Stimulated activated CD4-positive, alpha-beta T cell treated with anti-CD3 and anti-CD28 coated beads, Interleukin-2, amount 100 ng/mL, for 24 hours (primary cell): ENCODE measurements at places on chromosomes 6 and 20.
A peak's percentile ranks its signal among the peaks of the same experiment; 100 is the strongest.

GRCh38 chr20:19786311-19786710, 28.3 kb downstream of the RIN2 start:
- no peak for DNase-seq

DNA sequence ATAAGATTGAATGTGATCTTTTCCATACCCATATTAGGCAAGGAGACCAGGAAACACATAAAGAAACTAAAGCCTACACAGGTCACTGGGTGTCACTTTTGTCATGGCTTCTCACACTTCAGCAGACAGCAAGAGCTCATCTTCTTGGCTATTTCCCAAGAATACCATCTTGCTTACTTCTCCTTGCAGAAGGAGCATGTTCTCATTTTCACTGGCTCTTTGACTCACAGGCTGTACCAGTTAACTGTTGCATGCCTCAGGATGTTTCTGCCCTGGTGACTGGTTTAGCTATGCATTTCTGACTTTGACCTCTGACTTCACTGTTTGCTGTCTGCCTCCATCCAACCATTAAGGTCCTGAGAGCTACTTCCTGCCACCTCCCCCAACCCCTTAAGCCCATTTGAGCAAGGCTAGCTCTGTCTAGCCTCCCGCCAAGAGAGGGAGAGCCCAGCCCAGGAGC, 40.3 kb upstream of the OGFRL1 start:
- no peak for DNase-seq

DNA sequence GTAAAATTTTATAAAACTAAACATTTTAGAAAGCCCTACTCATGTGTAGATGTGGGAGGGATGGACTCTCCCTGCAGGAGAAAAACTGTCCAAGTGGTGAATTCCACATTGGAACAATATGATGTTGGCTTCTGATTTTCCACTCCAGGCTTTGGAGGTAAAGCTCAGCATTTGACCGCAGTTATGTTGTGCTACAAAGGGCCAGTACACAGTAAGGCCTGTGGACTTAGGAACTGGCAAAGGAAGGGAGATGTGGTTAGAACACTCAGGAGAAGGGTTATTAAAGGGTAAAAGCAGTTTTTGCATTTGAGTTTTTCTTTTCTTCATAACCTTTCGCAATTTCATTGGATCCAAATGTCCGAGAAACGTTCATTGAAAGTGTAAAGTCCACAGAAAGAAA, 150.3 kb upstream of the SASH1 start:
- no peak for DNase-seq

DNA sequence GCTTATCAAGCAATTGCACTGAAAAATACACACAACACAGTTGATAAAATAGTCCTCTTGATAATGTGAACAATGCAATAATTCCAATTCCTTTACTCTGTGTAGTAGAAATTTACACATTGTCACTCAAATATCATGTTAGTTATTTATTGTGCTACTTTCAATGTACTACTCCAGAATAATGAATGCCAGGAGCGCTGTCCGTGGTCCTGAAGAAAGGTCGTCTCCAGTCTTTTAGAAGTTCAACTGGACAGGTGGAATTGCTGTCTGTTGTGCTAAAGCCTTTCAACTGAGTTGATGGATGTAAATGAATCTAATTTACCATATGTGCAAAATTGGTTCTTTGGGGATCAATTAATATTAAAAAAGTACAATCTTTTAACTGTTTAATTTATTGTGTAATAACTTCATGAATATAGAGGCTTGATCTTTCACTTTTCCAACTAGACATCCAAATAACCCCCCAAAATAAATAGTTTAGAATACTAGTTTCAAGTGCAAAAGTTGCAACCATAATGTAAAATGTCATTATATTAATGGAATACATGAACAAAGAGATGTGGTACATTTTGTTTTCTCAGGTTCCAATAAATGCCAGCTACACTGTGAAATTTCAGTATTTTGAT, 3.2 kb downstream of the GRIK2 start:
- DNase-seq: peak; percentile 31

DNA sequence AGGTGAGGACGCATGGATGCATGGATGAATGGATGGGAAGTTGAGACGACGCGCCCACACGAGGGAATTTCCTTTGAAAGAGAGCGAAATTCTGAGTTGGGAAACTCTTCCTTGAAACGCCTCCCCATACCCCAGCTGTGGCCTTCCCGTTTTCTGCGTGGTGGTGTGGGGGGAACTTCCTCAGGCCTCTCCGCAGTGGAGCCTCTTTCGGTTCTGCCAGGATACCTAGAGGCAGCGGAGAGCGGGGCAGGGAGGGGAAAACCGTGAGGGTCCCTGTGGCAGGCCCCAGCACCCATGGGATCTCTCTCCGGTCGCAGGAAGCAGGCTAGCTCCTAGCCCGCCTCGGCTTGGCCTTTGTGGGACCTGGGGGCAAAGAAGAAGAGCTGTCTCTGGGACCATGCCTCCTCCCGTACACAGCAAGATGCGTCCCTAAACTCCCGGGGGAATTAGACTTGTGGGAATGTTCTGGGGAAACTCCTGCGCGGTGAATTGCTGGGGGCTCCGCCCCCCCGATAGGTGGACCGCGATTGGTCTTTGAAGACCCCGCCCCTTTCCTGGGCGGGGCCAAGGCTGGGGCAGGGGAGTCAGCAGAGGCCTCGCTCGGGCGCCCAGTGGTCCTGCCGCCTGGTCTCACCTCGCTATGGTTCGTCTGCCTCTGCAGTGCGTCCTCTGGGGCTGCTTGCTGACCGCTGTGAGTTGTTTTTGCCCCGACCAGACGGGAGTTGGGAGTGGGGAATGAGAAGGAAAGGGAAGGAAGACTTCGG, at the start of gene CD40:
CD40 (plus strand) TSS at position 611 of the 764 bp plus-strand sequence; CDS start at position 641, 30 bp downstream.
- DNase-seq: peak; percentile 74

GRCh38 chr6:159976686-159977254, 7.9 kb downstream of the IGF2R start:
- no peak for DNase-seq

GRCh38 chr6:169809386-169809785, 58.0 kb downstream of the ERMARD start:
- DNase-seq: no peak

GRCh38 chr20:11452326-11452725, 465.4 kb upstream of the BTBD3 start:
- no peak for DNase-seq

GRCh38 chr6:67252663-67253062, 1382.4 kb upstream of the ADGRB3 start:
- DNase-seq: no peak

DNA sequence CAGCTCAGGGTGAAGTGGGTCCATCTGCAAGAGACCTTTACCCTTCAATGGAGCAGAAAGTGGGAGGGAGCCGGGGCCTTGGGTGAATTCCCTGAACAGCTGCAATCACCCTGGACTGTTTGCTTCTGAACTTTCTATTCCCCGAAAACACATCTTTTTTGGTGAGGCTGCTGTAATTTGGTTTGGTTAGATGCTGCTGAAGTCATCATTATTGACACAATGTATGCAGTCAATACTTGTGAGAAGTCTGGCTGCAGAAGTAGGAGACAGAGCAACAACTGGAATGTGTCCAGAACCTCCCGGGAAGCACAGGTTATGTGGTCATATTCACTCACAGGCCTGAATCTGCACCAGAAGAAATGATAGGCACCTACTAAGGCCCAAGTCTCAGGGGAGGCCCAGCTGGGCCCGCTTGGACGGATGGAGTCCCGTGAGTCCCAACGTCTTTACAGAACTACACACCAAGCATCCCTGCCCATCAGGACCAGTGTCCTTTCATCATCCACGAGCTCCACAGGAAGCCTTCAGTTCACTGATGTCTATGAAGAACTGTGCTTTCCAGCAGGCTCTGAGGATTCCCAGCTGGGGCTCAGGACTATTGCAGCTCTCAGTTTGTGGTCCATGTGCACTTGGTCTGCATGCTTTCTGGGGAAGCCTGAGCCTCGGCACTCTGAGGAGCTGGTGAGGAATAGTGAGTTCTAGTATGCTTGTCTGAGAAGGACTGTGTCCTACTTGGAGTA, 177.6 kb downstream of the THBS2 start:
- no peak for DNase-seq
